ENCODE measurements at places on chromosomes 2 and 18.

DNA sequence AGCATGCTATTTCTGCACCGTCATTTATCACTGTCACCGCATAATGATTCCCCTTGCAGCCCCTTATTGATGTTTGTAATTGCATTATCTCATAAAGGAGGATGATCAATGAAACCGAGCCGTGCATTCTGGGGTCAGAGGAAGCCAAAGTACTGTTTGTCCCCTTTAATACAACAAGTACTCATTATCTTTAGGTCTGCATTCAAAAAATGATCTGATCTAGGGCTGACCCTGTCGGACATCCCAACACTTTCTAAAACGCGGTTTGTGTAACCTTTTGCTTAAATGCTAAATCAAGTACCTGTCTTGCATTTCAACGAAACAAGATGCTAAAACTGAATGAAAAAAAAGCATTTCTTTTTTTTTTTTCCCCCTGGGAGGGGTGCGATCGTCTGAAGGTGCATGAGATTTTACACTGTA lies 143.8 kb downstream of the MEIS1 start:
- DNase-seq = no peak

GRCh38 chr2:180890781-180891180 lies 89.6 kb upstream of the UBE2E3 start:
- DNase-seq = no peak

- DNase-seq = no peak
These were observed 165.0 kb downstream of the CDH19 start for GRCh38 chr18:66438711-66439536.

- DNase-seq = no peak
These were observed 9.0 kb downstream of the DGUOK start for GRCh38 chr2:73935641-73936040.

- no peak for DNase-seq
These were observed 92.5 kb upstream of the MAP2 start for GRCh38 chr2:209331291-209331844.

DNA sequence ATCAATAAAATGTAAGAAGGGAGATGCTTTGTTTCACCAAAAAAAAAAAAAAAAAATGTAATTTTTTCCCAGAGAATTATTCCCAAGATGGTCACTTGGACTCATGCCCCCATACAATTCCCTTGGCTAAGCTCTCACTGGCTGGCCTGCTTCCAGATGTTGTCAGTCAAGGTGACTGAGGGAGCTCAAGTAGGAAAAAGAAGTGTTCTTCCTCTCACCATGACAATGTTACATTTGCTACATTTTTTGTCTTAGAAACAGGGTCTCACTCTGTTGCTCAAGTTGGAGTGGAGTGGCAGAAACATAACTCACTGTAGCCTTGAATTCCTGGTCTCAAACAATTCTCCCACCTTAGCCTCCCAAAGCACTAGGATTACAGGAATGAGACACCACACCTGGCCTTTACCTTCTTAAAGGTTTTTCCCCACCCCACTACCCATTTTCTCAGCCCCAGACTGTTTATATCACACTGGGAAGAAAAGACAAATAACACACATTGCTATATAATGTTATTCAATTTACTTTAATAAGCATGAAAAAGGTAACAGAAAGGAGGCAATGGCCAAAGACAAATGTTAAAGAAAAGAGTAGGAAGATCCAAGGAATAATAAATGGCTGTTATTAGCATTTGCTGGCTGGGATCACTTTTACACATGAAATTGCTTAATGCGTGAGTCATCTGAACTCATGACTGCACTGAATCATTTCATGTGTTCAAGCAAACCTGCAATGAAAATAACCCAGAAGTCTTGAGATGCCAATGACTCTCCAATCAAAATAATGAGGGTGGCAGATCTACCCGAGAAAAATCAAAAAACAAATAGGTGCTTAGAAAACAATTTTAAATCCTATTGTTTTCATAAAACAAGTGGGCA lies 45.2 kb downstream of the ACVR1 start:
- no peak for DNase-seq

DNA sequence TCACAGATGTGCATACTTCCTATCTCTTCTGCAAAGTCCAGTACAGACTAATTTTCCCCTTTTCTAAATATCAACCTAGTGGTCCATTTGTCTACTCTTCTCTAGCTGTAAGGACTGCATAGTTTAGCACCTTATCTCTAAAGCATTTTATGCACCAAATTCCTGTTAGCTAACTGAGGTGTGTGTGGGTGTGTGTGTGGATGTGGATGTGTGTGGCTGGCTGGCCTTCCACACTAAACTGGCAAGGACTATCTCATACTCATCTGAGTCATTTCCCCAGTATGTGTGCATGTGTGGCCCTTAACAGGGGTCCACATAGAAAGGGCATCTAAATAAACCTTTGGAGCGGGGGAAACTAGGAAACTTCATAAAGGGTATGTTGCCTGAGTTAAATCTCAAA lies 139.6 kb downstream of the TTC32 start:
- no peak for DNase-seq

DNA sequence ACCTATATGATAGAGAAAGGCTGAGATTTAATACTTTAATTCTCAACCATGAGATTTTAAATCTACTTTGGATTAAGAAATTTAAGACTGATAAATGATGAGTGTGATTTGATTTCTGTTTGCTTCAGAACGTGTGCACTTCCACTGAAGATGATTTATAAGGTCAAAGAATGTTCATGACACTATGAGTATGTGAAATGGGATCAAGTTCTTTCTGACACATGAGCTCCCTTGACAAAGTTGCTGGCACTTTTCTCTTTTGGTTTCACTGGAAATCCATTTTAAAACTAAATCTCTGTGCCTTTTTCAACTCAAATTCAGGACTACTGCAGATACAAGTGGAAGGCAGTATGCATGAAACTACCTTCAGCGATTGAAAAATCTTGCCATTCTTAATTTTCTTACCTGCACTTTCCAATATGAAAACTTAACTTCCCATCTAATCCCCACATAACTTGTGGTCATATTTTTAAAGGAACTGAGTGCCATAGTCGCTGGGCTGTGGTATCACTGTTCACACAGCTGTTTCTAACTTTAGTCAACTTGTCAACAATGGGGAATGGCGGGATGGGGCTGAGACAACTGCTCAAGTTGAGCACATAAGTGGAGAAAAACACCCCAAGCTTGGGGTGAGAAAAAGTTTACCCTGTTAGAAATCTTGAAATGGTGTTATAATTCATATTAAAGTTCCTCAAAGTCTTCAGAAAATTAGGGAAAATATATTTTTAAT lies 51.8 kb upstream of the TTN start:
- no peak for DNase-seq

DNA sequence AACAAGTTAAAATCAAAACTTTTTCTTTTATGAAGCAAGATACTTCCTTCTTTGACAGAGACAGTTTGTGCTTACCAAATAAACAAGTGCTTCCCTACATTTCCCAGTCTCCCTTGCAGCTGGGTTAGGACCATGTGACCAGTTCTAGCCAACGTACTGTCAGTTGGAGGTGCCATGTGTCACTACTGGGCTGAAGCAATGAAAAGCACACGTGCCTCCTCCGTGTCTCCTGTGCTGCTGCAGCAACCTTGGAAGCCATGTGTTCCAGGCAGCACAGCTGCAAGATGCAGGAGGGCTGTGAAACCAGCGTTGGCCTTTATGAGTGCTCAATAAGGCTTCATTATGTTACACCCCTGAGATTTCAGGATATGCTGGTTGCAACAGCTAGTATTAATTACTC lies 93.2 kb downstream of the DHRS9 start:
- no peak for DNase-seq

GRCh38 chr2:27907547-27907946 lies 17.0 kb downstream of the BABAM2 start:
- no peak for DNase-seq

- no peak for DNase-seq
These were observed 57.2 kb downstream of the TSHZ1 start for GRCh38 chr18:75267643-75268363.

GRCh38 chr2:231391981-231392380 lies 3.5 kb upstream of the B3GNT7 start:
- DNase-seq = no peak

GRCh38 chr2:60544954-60545560 lies 8.4 kb downstream of the BCL11A start:
- DNase-seq = no peak

DNA sequence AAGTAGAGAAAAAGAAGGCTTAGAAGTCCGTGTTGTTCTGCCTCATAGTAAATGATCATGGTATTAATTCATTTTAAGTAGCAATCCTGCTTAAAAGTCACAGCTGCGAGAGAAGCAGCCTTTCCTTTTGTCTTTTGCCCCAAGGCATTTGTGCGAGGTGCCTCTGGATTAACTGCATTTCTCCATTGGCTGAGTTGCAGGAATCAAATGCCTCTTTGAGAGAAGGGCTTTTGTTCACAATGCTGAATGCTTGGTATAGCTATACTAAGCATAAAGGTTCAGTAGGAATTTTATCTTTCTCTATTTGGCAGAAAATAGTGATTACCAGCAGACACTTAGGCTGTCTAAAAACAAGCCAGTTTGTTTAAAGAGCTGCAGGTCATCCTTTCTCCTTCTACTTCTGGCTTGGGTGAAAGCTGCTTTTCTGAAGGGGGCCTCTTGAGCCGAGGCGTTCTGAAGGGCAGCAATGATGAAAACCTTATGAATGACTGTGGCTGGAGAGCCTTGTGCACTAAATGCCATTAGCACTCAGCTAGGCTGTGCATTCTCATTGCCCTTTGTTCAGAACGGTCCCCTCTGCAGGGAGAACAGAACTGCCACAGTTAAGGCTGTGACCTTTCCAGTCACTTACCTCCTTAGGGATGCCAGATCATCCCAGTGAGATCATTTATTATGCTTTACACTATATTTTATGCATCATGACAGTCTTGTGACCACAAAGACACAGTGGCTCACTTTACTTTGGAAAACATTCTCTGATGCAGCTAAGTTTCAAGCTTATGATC lies 68.8 kb upstream of the TMEM87B start:
- no peak for DNase-seq

DNA sequence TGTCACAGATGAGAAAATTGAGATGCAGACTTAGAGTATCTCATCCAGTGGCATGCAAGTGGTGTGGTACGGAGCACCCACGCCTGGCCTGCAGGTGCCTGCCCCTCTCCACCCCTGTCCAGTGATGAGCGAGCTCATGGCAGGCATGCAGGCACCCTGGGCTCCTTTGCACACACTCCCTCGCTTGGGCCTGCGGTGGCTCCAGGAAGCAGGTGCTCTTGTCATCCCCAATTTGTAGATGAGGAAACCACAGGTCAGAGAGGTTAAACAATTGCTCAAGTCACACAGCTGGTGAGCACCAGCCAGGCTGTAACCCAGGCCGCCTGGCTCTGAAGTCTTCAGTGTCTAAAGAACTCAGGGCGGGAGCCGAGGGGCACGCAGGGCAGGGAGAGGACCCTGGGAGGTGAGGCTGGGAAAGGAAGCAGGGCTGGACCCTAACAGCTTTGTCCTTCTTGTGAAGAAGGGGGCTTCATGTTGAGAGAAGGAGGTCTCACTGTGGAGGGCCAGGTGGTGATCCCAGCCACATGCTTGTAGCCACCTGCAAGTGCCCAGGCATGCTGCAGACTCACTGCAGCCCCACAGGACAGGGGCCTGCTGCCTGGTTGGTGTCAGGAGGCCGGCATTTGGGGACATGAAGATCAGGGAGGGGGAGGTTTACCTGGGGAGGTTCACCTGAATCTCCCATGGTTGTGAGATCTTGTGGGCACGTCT lies 166.2 kb downstream of the SH3RF3 start:
- DNase-seq = no peak

DNA sequence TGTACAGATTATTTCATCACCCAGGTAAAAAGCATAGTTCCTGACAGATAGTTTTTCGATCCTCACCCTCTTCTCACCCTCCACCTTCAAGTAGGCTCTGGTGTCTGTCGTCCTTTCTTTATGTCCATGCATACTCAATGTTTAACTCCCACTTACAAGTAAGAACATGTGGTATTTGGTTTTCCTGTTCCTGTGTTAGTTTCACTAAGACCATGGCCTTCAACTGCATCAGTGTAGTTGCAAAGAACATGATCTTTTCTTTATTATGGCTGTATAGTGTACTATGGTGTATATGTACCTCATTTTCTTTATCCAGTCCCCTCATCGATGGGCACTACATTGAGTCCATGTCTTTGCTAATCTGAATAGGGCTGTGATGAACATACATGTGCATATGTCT lies 184.2 kb downstream of the KCNJ3 start:
- no peak for DNase-seq

- no peak for DNase-seq
These were observed 22.8 kb upstream of the RUFY4 start for GRCh38 chr2:218046238-218046637.

- no peak for DNase-seq
These were observed 936.4 kb upstream of the CHAC2 start for GRCh38 chr2:52831216-52831615.

- DNase-seq = no peak
These were observed 277.6 kb downstream of the PHLPP1 start for GRCh38 chr18:62992877-62993365.

DNA sequence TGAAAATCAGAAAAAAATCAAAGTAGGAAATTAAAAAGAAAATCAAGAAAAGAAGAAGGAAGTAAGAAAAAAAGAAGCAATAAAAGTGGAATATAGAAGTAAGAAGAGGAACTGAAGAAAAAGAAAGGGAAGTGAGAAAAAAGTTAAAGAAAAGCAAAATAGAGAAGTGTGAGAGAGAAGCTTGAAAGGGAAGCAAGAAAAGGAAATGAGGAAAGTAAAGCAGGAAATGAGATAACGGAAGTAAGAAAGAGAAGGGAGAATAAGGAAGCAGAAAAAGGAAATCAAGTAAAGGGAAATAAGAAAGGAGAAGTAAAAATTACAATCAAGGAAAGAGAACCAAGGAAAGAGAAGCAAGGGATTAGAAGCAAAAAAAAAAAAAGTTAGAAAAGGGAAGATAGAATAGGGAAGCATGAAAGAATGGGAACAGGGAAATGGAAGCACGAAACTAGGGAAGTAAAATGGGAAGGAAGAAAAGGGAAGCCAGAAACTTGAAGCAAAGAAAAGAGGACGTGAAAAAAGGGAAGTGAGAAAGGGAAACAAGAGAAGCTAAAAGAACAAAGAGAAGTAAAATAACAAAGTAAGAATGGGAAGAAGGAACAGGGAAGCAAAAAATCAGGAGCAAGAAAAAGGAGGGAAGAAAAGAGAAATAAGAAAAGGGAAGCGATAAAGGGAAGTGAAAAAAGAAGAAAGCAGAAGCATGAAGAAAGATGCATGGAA lies 243.3 kb upstream of the NCKAP5 start:
- DNase-seq = no peak

- no peak for DNase-seq
These were observed 10.3 kb downstream of the SAP130 start for GRCh38 chr2:128017561-128017960.

DNA sequence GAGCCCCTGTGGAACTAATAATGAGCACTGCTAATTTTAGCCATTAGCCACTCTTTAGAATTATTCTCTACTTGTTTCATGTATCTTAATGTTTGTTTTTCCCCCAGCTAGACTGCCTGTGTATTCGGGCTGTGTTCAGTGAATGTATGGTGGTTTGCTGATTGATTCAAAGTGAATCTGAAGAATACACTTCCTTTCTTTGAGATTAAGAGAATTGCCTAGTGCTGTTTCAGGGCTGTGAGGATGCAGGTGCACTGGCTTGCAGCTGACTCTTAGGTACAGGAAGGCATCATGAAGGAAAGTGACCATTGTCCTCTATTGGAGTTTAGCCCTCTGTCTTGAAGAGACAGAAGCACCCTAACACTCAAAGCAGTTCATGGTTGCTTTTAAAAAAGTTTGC lies 138.7 kb downstream of the CERS6 start:
- DNase-seq = no peak

Measured in NCI-H187 (cell line).